ENCODE measurements at places on chromosomes 5 and 9. TPM values are rescaled to one million over a fixed set of nuclear protein-coding genes. Genes with fewer than 3 reads are reported as not detected.

DNA sequence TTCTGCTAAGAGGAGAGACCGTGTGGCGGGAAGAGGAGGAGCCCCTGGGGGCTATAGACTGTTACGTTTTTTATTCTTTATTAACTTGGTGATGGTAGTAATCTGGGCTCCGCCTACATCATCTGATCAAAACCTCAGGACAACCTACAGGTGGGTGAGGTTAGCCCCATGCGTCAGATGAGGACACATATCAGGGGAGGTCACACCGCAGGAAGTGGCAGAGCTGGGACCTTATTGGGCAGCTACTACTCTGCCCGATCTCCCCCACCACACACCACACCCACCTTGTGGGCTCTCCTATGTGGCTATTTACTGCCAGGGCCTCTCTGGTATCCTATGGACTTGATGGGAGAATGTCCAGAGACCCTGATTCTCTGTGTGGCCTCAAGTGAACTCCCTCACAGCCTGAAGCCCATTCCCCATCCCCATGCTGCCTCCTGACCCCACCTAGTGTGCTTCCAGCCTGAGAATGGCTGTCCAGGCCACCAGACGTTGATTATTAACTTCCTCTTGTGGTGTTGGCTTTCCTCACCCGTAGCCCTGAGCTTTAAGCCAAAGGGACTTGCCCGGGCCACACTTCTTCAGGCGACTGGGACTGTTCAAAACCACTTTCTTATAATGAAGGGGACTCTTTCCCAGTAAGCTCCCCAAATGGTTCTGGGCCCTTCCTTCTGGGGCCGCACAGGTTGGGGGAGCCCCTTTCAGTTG lies 8.2 kb downstream of the UNC5A start:
- peak; percentile 55 for DNase-seq

- no peak for DNase-seq
Observed at GRCh38 chr9:109011231-109011671, 2.0 kb downstream of the CTNNAL1 start.

DNA sequence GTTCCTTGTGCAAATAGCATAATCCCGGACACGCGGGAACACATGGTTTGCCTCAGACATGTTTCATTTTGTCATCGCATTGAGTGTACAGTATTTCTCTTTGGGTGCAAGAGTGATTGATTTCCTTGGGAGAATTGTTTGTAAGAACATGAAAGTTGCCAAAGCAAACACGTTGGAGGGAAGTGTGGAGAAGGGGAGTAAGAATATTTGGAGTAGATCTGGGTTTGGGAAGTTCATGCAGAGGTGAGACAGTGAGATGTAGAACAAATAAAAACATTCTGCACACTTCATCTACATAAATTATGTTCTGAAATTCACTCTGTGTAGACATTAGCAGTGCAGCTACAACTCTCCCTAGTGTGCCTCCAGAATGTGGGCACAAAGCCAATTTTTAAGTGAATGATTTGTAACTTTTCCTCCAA lies 24.0 kb downstream of the FOXD1 start:
- DNase-seq, result no peak

- no peak for DNase-seq
Observed at GRCh38 chr9:87741326-87741725, 15.4 kb downstream of the CTSL start.

DNA sequence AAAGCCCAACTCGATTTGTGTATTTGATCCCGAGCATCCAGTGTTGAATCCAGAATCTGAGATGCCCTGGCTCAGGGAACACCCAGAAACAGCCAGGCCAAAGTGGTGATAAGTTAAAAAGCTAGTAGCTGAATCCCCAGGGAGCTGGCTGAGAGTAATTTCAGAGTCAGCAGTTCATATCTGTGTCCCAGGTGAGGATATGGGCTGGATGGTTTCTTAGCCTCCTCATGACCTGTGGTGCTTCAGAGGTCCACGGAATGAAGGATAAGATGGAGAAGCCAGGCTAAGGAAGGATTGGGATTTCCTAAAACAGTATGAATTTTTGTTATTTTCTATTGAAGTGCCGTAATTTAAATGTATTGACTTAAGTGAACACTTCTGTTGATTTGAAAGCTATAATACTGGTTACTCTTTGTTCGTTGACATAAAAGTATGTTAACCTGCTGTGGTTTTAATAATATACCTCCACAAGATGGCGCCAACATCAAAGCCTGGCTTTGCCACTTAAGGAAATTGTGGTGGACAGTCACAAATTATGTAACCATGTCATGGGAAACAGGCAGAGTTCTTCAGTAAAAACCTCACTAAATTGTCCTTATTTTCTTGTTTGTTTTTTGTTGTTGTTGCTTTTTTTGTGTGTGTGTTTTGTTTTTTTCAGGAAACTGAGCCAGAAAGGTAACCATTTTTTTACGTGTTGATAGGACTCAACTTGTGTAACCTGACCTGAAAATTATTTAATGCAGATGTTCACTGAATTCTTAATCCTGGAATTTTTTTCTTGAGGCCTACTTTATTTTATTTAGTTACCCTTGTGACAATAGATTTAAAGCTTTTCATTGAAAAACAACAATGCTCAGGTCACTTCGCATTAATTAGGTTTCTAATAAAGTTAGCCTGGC lies 11.4 kb downstream of the MTAP start:
- DNase-seq, result peak; percentile 68

DNA sequence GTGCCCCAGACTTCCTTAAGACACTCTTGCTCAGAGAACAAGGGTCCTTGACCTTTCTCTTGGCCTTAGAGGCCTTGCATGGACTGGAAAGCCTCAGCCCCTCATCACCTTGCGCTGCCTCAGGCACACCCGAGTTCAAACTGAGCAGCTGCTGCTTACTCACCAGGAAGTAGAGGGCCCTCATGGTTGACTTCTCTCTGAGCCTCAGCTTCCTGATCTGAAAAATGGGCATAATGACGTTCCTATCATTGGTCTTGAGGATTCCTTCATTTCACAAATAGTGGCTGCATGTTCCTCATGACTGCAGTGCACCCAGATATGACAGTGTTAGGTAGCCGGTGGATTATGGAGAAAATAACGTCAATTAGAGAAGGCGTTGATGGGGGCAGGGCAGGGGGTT lies 28.6 kb downstream of the IER5L start:
- no peak for DNase-seq

GRCh38 chr9:98962861-98963260 lies 19.2 kb downstream of the COL15A1 start:
- no peak for DNase-seq

DNA sequence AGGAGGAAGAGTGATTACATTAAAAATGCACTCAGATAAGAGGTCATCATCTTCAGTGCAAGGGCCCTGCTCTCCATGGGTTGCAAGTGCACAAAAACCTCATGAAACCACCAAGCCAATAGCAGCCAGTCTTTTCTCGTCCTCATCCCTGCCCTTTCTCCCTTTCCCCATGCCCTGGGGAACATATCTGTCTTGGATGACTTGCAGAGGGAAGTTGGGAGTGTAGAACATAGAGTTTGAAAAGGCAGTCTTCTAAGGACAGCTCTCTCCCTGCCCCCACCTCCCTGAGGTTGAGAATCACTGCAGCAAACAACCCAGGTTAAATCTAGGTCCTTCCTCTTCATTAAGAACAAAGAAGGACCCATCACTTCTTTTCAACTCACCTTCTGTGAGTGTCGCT lies 22.0 kb downstream of the DDX31 start:
- no peak for DNase-seq

GRCh38 chr9:100317706-100318105 lies 35.0 kb downstream of the TEX10 start:
- no peak for DNase-seq

- DNase-seq, result no peak
Observed at GRCh38 chr9:16611983-16612382, 258.5 kb downstream of the BNC2 start.

Gene FIBCD1
- not detected for total RNA-seq

Gene C9orf50
- total RNA-seq, result not detected

Gene ESM1
- 0.83 TPM for total RNA-seq

Gene DMRT3
- not detected for total RNA-seq

Gene CDC14B
- 3.0 TPM for total RNA-seq

Gene SGCD
- not detected for total RNA-seq

Gene SPATA31E1
- total RNA-seq, result not detected

Gene CYSRT1
- 0.86 TPM for total RNA-seq

Gene ZBED3
- total RNA-seq, result 0.45 TPM

Gene MAML1
- 33.3 TPM for total RNA-seq

All from activated CD4-positive, alpha-beta memory T cell treated with anti-CD3 and anti-CD28 coated beads, Interleukin-2, amount 10 ng/mL, durations not matched to agents 7 days and 5 days (primary cell).